ENCODE measurements at places on chromosomes 5 and 9.

DNA sequence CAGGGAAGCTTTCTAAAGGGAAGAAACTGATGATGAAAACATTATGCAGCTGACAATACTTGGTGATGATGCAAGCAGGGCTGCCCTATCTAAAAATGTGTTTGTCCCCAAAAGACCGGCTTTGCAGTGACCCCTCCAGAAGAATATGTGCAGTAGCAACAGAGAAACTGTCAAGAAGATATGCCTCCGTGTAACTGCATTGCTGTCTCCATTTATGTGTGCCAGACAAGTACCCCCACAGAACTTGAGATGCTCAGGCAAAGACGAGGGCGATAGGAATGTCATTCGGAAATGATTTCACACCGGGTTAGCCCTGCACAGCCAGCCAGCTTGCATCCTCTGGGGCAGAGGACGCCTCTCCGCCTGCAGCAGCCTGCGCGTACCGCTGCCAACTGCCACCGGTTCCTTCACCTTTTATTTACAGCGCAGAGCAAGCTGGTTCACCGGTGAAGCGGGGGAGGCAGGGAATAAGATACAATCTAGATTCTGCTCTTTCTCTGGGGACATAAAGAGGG lies 2.0 kb downstream of the GABBR2 start:
- no peak for DNase-seq

DNA sequence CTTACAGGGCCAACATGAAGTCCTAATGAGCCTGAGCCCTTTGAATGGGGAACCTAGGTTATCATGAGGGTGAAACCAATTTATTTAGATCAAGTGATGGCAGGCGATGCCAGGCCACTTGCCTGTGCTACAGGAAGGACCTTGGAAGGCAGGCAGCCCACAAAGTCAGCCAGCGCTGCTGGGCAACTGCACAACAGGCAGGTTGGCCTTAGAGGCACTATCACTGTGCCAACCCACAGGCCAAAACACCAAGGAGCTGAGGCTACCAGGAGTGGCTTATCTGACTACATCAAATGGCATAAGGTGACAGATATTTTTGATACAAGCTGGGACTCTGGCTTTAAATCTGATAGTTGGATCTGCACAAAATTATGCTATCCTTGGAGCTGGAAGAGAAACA lies 319.1 kb downstream of the NTRK2 start:
- DNase-seq: no peak

- no peak for DNase-seq
Observed at GRCh38 chr5:28117691-28118090, 1079.3 kb upstream of the CDH9 start.

DNA sequence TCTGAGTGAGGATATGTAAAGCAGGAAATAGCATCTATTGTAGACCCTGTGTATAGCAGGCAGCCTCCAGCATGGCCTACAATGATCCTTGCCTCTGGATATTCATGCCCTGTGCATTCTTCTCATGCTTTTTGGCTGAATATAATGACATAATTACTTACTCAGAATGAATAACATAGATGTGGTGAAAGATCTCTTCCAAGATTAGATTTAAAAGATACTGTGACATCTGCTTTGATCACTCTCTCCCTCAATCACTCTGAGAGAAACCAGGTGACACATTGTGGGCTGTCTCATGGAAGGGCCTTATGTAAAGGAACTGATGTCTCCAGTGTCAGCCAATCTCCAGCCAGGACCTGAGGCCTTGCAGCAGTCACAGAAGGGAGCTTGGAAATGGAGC lies 376.7 kb downstream of the DNAH5 start:
- no peak for DNase-seq

- DNase-seq: peak; percentile 92
Observed at GRCh38 chr5:55172937-55173686, at the start of gene CDC20B. Gene CDC20B (minus strand): TSS chr5:55173177. CDS start chr5:55173000, 177 bp downstream.

DNA sequence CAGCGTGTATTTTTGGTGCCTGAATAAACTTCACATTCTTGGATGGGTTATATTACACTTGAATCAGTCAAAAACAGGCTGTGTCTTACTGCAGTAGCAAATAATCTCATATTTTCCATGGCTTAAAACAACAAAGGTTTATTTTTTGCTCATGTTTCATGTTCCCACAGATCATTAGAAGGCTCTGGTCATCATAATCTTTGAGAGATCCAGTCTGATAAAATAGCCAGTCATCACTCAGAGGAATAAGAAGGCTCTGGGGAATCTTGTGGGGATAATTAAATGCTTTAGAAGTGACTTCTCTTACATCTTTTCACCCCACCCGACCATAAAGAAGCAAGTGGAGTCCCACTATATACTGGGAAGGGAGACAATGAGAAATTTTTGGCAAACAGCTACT lies 417.7 kb downstream of the PSAT1 start:
- no peak for DNase-seq

- no peak for DNase-seq
Observed at GRCh38 chr9:88874391-88874790, 116.9 kb upstream of the S1PR3 start.

- DNase-seq: no peak
Observed at GRCh38 chr5:149702934-149703646, 27.0 kb upstream of the PPARGC1B start.

- no peak for DNase-seq
Observed at GRCh38 chr5:95048628-95049027, 236.3 kb downstream of the MCTP1 start.

DNA sequence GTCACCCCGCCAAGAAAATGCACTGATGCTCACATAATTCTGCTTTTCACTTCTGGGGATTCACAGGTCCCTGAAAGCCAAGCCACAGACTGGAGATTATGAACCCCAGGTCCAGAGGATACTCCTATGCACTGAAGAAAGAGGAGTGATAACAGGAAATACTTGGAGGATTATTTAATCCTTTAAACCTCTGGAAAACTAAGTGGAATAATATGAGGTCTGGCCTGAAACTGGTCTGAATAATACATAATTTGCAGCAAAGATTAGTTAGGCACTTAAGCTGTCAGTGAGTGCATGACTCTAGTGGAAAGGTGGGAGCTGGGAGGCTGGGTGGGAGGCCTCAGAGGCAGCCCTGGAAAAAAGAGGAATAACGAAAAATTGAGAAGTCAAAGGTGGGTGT lies 45.7 kb downstream of the MARCHF3 start:
- DNase-seq: no peak

DNA sequence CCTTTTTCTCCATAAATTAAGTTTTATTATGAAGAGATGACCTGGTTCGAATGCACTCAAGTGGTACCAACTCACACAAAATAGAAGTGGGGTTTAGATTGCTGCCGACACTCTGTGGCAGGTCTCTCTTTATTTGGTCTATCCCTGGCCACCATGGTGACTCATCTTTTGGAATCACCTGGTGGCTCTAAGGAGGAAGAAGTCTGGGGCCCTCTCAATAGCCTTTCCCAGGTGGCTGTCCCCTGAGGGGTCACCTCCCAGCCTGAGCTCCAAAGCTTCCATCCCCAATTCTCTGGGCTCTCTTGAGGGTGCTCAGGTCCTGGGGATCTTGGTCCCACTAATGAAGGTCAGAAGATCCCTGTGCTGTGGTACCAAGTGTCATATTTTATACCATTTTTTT lies 136.8 kb downstream of the MVB12B start:
- no peak for DNase-seq

DNA sequence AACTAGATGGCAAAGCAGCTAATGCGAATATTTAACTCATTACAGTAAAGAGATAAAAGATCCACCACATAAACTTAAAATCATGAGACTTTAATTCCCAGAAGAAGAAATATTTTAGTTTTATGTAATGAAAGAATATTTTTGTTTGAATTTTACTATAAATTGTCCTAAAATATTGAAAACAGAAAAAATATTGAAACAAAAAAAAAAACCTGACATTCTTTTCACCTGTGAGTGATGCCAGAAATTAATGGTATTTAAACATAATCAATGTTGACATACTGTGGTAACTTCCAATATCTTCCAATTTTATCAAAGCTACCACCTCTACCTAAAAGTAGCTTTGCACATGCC lies 153.2 kb downstream of the MEF2C start:
- no peak for DNase-seq

- no peak for DNase-seq
Observed at GRCh38 chr5:79621056-79621455, 8.8 kb downstream of the TENT2 start.

GRCh38 chr5:150235500-150235854 lies 45.6 kb downstream of the SLC6A7 start:
- no peak for DNase-seq

- DNase-seq: peak; percentile 31
Observed at GRCh38 chr9:121784731-121785411, 133.4 kb downstream of the DAB2IP start.

GRCh38 chr5:62942384-62942783 lies 363.8 kb downstream of the LRRC70 start:
- DNase-seq: no peak

DNA sequence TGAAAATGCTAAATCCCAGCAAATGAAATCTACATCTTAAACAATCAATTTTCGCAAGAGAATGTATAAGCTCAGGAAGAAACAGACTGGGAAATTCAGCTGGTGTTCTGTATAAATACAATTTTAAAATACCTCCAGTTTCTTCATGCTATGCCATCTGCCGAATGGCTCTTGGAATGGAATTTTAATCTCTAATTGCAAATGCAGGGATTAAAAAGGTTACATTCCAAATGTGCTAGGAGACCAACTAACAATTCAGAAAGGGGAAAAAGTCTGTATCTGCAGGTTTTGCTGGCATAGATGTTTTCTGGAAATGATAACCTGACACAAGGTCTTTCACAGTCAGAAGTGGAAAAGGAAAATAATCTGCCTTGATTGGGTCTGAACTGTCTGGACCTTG lies 379.7 kb downstream of the MAT2B start:
- DNase-seq: no peak

- DNase-seq: no peak
Observed at GRCh38 chr5:39760385-39761198, 335.8 kb upstream of the DAB2 start.

- no peak for DNase-seq
Observed at GRCh38 chr5:107542428-107542827, 128.3 kb downstream of the EFNA5 start.

GRCh38 chr5:74336297-74336696 lies 304.2 kb downstream of the ENC1 start:
- no peak for DNase-seq

DNA sequence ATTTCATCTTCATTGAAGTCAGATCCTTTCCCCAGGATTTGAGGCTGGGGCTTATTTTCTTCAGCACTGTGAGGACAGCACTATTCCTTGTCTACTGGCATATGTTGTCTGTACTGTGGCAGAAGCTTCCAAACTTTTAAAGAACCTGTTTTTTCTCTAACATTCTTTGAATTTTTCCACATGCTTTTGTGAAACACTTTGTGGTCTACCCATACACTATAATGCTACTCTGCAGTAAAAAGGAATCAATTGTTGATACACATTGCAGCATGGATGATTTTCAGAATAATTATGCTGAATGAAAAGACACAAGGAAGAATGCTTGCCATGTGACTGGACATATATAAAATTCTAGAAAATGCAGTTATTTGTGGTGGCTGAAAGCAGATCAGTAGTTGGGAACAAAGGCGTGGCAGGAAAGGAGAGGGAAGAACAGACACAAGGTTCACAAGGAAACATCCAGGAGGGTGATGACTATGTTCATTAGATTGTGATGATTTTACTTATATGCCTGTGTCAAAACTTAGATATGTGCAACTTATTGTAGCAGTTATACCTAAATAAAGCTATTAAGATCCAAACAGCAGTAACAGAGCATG lies 96.8 kb downstream of the WNK2 start:
- DNase-seq: no peak

DNA sequence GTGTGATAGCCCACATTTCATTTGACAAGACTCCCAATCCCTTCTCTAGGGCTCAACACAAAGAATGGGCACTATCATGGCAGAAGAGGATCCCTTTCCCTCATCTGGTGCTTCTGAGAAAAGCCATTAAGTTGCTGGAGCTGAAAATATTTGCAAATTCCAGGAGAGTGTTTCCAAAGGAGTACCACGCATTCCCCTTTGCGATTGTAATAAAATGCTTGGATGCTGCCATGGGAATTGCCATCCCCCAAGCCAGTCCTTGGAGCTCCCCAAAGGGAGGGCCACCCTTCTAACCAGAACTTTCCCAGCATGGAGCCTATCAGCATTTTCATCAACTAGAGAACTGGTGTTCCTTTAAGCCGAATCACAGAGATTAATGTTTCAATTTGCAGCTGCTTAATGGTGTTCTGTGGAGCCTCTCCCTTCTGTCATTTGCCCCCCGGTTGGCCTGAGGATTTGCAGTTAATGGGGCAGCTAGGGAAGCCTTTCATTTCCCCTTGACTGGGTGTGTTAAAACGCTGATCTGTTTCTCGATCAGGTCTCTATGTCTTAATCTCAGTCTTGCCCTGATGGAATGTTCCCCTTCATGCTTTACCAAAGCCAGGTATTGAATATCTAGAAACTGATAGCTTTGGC lies 133.0 kb downstream of the ENC1 start:
- DNase-seq: no peak

GRCh38 chr5:155684417-155684816 lies 642.5 kb upstream of the SGCD start:
- no peak for DNase-seq

DNA sequence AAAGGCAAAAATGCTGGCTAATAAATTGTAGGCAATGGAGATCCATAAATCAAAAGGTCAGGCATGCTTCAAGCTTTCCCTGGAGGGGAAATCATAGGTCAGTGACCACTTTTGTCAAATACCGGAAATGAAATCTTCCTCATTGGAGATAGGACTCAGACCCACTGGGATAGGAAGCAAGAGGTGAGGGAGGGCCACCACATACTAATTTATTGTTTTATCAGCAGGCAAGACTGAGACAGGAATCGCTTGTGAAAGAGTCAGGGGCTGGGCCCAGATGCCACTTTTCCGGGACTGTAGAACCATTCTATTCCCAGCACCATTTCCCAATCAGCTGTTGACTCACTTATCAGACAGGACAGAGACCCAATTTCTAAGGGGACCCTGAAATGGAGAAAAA lies 256.3 kb upstream of the TRIM32 start:
- no peak for DNase-seq

DNA sequence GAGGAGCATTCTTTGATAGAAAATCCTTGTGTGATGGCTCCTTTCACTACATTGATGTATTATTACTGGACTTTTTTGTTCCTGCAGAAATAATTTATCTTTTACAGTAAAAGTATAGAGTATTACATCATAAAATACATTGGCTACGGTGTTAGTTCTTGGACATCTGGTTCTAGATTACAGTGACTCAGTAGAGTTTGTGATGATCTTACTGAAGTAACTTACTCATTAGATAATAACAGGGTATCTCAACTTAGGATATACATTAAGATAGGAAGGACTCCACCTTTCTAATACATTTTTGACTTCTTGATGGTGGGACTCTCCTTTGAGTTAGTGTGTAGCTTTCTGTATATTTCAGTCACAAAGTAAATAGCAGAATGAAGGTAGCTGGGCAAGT lies 59.1 kb downstream of the ZNF462 start:
- DNase-seq: no peak

Measured in activated effector memory CD4-positive, alpha-beta T cell treated with anti-CD3 and anti-CD28 coated beads, Interleukin-2, amount 50 U/mL, for 16 hours (primary cell).